Activated CD8-positive, alpha-beta memory T cell treated with anti-CD3 and anti-CD28 coated beads for 36 hours (primary cell): ENCODE measurements at places on chromosomes 12 and 14. TPM values are rescaled to one million over a fixed set of nuclear protein-coding genes. Genes with fewer than 3 reads are reported as not detected.

LALBA gene
- total RNA-seq = not detected

B3GNT4 gene
- 0.46 TPM for total RNA-seq

FBLN5 gene
- total RNA-seq = 0.84 TPM

TMEM30B gene
- total RNA-seq = 1.4 TPM

MUCL1 gene
- not detected for total RNA-seq

CPSF2 gene
- 131 TPM for total RNA-seq

RHEBL1 gene
- total RNA-seq = 12.9 TPM

KRT1 gene
- not detected for total RNA-seq

NOXRED1 gene
- 0.27 TPM for total RNA-seq

CCNT1 gene
- total RNA-seq = 68.1 TPM

HNF1A gene
- total RNA-seq = not detected

FAM186B gene
- total RNA-seq = not detected

METTL17 gene
- 105 TPM for total RNA-seq

CISTR gene
- not detected for total RNA-seq

CLEC1A gene
- not detected for total RNA-seq

EPYC gene
- not detected for total RNA-seq

EIF2S3B gene
- total RNA-seq = 1.9 TPM
